ENCODE measurements at places on chromosomes 7 and 10. TPM values are rescaled to one million over a fixed set of nuclear protein-coding genes. Genes with fewer than 3 reads are reported as not detected.

GRCh38 chr7:115106316-115106715 lies 184.4 kb downstream of the MDFIC start:
- no peak for DNase-seq
- H3K4me3 ChIP-seq, result no peak overlapping the region
- no peaks in the 10 kb centered on the region for H3K36me3 ChIP-seq
- no peaks in the 10 kb centered on the region for H3K27me3 ChIP-seq
- H3K4me1 ChIP-seq, result no peaks in the 10 kb centered on the region

GRCh38 chr7:41885078-41885477 lies 182.2 kb upstream of the INHBA start:
- no peak overlapping the region for H3K4me3 ChIP-seq
- H3K27me3 ChIP-seq, result no peaks in the 10 kb centered on the region
- DNase-seq, result no peak
- no peaks in the 10 kb centered on the region for H3K36me3 ChIP-seq

DNA sequence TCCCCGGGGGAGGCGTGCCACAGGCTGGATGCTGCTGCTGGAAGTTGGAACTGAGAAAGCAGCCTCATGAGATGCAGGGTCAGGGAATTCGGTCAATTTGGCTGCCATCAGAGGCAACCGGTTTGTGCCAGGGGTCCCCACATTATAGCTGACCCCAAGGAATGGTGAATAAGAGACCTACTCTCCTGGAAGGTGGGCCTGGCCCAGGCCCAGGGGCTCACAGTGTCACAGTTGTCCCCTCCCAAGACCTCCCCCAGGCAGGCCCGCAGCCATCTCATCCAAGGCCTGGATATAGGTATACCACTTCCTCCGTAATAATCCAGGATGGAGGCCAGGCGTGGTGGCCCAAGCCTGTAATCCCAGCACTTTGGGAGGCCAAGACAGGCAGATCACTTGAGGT lies 114.6 kb downstream of the NPTX2 start:
- H3K4me1 ChIP-seq, result peaks cover 4% of the 10 kb centered on the region
- H3K27ac ChIP-seq, result no peak overlapping the region
- H3K36me3 ChIP-seq, result no peaks in the 10 kb centered on the region
- H3K27me3 ChIP-seq, result no peaks in the 10 kb centered on the region
- no peak overlapping the region for H3K4me3 ChIP-seq

DNA sequence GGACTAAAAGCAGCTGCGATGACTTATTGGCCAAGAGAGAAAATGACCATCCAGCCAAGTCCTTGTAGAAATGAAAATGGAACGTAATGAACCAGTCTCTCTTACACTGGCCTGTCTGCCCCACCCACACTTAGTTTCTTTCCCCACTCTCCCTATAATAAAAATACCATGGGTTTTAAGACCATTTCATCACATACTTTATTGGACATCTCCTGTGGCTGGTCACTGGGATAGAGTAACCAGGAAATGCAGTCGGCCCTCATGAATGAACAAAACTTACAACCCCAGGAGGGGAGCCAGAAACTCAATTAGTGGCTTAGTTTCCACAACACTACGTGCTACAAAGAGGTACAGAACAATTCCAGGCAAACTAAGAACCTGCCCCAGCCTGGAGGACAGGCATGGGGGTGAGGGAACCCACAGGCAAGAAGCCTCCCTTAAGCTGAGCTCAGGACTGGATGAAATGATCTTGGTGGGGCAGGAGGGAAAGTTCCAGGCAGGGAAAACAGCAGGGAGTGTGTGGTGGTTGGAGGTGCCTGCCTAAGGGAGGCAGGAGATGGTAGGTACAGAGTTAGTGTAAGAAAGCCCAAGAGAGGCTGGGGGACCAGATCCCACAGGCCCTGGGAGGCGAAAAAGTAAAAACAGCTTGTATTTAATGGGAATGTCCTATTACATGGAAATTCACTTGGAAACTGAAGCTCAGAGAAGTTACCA lies 29.6 kb downstream of the MKI67 start:
- no peak overlapping the region for H3K4me3 ChIP-seq
- no peak overlapping the region for H3K27ac ChIP-seq
- no peaks in the 10 kb centered on the region for H3K27me3 ChIP-seq
- peaks cover 12% of the 10 kb centered on the region for H3K36me3 ChIP-seq
- no peaks in the 10 kb centered on the region for H3K4me1 ChIP-seq
- DNase-seq, result no peak

DNA sequence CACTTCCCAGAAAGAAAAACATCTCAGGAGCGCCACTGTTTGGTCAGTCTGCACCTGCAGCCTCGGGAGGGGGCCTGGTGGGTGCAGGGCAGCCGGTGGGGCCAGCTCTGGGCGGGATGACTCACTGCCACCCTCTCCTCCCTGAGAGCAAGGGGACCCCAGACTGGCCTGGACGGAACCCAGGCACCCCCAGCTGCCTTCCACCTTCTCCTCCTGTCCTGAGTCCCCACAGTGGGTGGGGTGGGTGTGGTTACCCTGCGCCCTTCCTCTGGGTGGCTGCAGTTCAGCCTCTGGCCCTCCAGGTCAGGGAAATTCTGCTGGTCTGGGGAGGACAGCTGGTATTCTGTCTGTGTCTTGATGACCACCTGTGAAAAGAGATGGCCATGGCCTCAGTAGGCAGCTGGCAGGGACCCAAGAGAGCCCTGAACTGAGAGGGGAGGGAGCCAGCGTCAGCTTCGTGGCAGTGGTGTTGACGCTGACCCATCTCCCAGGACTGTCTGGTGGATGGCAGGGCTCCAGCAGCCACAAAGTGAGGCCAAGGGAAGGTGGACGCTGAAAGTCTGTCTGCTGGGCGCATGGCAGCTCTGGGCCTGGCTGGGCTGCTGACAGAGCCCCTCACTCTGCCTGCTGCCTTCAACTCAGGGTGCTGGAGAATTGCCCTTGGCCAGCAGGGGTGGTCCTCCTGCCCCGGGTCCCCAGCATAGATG lies 8.9 kb downstream of the CALY start:
- H3K4me1 ChIP-seq, result peaks cover 8% of the 10 kb centered on the region
- peaks cover 17% of the 10 kb centered on the region for H3K27me3 ChIP-seq
- H3K36me3 ChIP-seq, result no peaks in the 10 kb centered on the region

GRCh38 chr10:72069751-72070526 lies 18.4 kb downstream of the SPOCK2 start:
- no peaks in the 10 kb centered on the region for H3K4me1 ChIP-seq
- no peaks in the 10 kb centered on the region for H3K36me3 ChIP-seq
- H3K27ac ChIP-seq, result 0 out of 2 replicates have a peak overlapping the region, but pooled peaks have one; percentile 11

The HIP1 gene
- total RNA-seq, result 108 TPM

GRCh38 chr7:107169120-107170050 lies 582 bp downstream of the HBP1 start:
- H3K27me3 ChIP-seq, result no peaks in the 10 kb centered on the region
- H3K27ac ChIP-seq, result peak overlapping the region; percentile 95
- peak; percentile 94 for DNase-seq
- H3K4me3 ChIP-seq, result peak overlapping the region; percentile 85

GRCh38 chr10:128928231-128928836 lies 538.7 kb upstream of the MGMT start:
- H3K27me3 ChIP-seq, result no peaks in the 10 kb centered on the region
- H3K27ac ChIP-seq, result no peak overlapping the region
- no peak for DNase-seq
- H3K36me3 ChIP-seq, result no peaks in the 10 kb centered on the region
- H3K4me1 ChIP-seq, result no peaks in the 10 kb centered on the region

GRCh38 chr10:43204943-43205671 lies 61.8 kb downstream of the RASGEF1A start:
- H3K4me1 ChIP-seq, result no peaks in the 10 kb centered on the region
- no peaks in the 10 kb centered on the region for H3K27me3 ChIP-seq
- H3K27ac ChIP-seq, result no peak overlapping the region
- H3K4me3 ChIP-seq, result no peak overlapping the region
- peak; percentile 74 for DNase-seq

DNA sequence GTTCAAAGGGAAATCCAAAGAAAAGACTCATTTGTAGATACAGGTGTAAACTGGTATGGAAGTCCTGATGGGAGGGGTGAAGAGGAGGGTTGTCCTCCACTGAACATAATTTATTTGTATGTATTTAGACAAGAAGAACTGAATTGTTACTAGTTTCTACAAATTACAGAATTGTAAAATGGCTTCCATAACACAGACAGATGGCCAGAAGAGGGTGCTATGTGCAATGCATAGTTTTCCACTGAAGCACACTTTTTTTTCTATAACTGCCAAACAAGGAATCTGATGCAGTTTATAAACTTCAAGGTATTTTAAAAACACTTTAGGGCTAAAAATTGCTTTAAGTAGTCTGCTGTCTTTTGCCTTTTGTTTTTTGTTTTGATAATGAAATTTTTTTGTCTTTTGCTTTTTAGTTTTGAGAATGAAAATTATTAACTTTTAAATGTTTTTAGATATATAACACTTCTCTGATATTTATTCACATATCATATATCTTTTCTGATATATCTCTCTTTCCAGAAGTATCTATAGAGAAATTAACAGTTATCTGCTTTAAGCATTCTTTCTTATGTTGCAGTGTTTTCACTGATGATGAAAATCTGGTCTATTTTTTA lies 58.5 kb downstream of the PHYHIPL start:
- no peak overlapping the region for H3K27ac ChIP-seq
- no peaks in the 10 kb centered on the region for H3K27me3 ChIP-seq
- H3K4me1 ChIP-seq, result no peaks in the 10 kb centered on the region
- no peak overlapping the region for H3K4me3 ChIP-seq
- no peak for DNase-seq

DNA sequence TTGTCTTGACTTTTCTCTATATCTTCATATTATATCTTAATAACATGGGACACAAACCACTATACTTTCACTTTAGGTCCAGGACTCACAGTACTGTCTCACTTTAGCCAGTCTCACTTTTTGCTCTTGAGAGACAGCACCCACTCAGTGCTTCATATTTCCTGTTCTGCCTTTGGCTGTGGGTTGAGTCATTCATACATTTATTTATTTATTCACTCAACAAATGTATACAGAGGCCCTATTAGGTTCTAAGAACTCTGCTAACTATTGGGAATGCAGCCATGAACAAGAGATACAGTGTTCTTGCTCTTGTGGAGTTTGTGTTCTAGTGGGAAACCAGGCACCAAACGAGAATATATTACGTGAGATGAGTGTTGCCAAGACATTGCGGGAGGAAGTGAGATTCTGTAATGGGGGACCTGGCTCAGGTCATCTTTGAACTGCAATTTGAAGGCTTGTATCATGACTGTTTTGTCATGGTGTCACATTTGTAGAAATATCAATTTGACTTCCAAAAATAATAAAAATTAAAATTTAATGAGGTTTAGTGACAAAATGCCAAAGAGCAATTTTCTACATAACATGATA lies 190.1 kb downstream of the SDHAF3 start:
- no peaks in the 10 kb centered on the region for H3K4me1 ChIP-seq
- H3K27me3 ChIP-seq, result no peaks in the 10 kb centered on the region
- no peak overlapping the region for H3K27ac ChIP-seq
- no peaks in the 10 kb centered on the region for H3K36me3 ChIP-seq
- no peak overlapping the region for H3K4me3 ChIP-seq

The ZNF467 gene
- 0.50 TPM for total RNA-seq

- no peak overlapping the region for H3K27ac ChIP-seq
- no peaks in the 10 kb centered on the region for H3K27me3 ChIP-seq
- H3K4me1 ChIP-seq, result peaks cover 4% of the 10 kb centered on the region
- no peaks in the 10 kb centered on the region for H3K36me3 ChIP-seq
- H3K4me3 ChIP-seq, result no peak overlapping the region
- no peak for DNase-seq
These were observed 181.5 kb downstream of the EXOC4 start for GRCh38 chr7:133434246-133434865.

DNA sequence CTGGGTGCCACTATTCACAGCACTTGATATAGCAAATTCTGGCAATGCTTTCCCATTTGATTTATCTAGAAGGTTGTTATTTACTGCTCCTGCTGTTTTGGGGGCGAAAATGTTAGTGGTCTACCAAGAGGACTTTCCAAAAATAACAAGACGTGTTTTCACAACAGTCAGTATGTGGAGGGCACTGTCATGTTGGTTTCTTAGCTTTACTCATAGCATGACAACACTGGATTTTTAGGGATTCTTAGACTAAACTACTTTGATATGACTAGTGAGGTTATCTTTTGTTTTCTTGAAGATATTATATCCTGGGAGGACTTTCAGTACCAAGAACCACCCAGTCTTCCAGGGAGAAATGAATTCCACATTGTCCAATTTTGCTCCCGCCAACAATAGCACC lies 49.4 kb downstream of the NUDCD3 start:
- H3K4me3 ChIP-seq, result no peak overlapping the region
- DNase-seq, result no peak
- H3K36me3 ChIP-seq, result no peaks in the 10 kb centered on the region
- no peaks in the 10 kb centered on the region for H3K27me3 ChIP-seq

DNA sequence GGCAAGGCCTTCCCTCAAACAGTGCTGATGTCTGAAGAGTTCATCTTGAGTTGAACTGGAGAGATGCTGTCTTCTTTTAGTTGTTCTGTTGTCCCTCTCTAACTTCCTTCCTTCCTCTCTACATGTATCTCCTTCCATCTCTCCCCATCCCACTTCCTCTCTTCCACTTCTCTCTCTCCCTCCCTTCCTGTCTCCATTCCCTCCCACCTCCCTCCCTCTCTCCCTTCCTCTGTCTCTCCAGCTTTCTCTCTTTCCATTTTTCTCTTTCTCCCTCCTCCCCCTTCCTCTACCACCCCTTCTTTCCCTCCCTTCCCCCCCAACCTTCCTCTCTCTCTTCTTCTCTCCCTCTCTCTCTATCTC lies 40.7 kb upstream of the TNS3 start:
- H3K36me3 ChIP-seq, result no peaks in the 10 kb centered on the region
- no peak overlapping the region for H3K4me3 ChIP-seq
- H3K27ac ChIP-seq, result no peak overlapping the region
- no peak for DNase-seq
- peaks cover 10% of the 10 kb centered on the region for H3K4me1 ChIP-seq

- no peaks in the 10 kb centered on the region for H3K27me3 ChIP-seq
- no peak overlapping the region for H3K4me3 ChIP-seq
- DNase-seq, result no peak
- peaks cover 12% of the 10 kb centered on the region for H3K4me1 ChIP-seq
- H3K27ac ChIP-seq, result no peak overlapping the region
- H3K36me3 ChIP-seq, result no peaks in the 10 kb centered on the region
These were observed 96.9 kb downstream of the SORBS1 start for GRCh38 chr10:95464280-95464679.

- H3K4me1 ChIP-seq, result no peaks in the 10 kb centered on the region
- no peak overlapping the region for H3K27ac ChIP-seq
- H3K27me3 ChIP-seq, result no peaks in the 10 kb centered on the region
- DNase-seq, result no peak
- no peaks in the 10 kb centered on the region for H3K36me3 ChIP-seq
- H3K4me3 ChIP-seq, result no peak overlapping the region
These were observed 161.8 kb downstream of the ETV1 start for GRCh38 chr7:13827716-13828115.

GRCh38 chr7:597348-598178 lies 77.9 kb upstream of the PDGFA start:
- H3K27me3 ChIP-seq, result no peaks in the 10 kb centered on the region
- H3K36me3 ChIP-seq, result peaks cover 8% of the 10 kb centered on the region
- H3K27ac ChIP-seq, result no peak overlapping the region
- H3K4me1 ChIP-seq, result peaks cover 2% of the 10 kb centered on the region
- DNase-seq, result no peak

GRCh38 chr7:116782177-116782711 lies 80.1 kb upstream of the CAPZA2 start:
- H3K27me3 ChIP-seq, result no peaks in the 10 kb centered on the region
- DNase-seq, result no peak
- peaks cover 6% of the 10 kb centered on the region for H3K4me1 ChIP-seq

GRCh38 chr10:109932391-109932790 lies 9.1 kb upstream of the XPNPEP1 start:
- no peaks in the 10 kb centered on the region for H3K36me3 ChIP-seq
- no peak overlapping the region for H3K4me3 ChIP-seq
- H3K27me3 ChIP-seq, result no peaks in the 10 kb centered on the region
- no peak for DNase-seq
- peaks cover 11% of the 10 kb centered on the region for H3K4me1 ChIP-seq
- H3K27ac ChIP-seq, result no peak overlapping the region

GRCh38 chr7:138900035-138900828 lies 81.0 kb downstream of the KIAA1549 start:
- peaks cover 13% of the 10 kb centered on the region for H3K36me3 ChIP-seq
- no peaks in the 10 kb centered on the region for H3K27me3 ChIP-seq
- no peaks in the 10 kb centered on the region for H3K4me1 ChIP-seq
- no peak overlapping the region for H3K27ac ChIP-seq
- no peak for DNase-seq

Measured in H1 (cell line).